Activated CD4-positive, alpha-beta memory T cell treated with anti-CD3 and anti-CD28 coated beads for 36 hours (primary cell): ENCODE measurements at places on chromosomes 16 and 17. TPM values are rescaled to one million over a fixed set of nuclear protein-coding genes. Genes with fewer than 3 reads are reported as not detected.

Gene MYH2
- not detected for total RNA-seq

Gene PMFBP1
- 0.19 TPM for total RNA-seq

Gene TNS4
- total RNA-seq, result 15.2 TPM

Gene PRR35
- not detected for total RNA-seq

Gene CNGB1
- not detected for total RNA-seq

Gene MAPT
- total RNA-seq, result 1.5 TPM

Gene CDK5RAP3
- total RNA-seq, result 170 TPM
